Activated T-helper 1 cell treated with anti-CD3 and anti-CD28 coated beads, Interleukin-2, amount 50 U/mL, for 16 hours (primary cell): ENCODE measurements at places on chromosomes 7 and 10.

DNA sequence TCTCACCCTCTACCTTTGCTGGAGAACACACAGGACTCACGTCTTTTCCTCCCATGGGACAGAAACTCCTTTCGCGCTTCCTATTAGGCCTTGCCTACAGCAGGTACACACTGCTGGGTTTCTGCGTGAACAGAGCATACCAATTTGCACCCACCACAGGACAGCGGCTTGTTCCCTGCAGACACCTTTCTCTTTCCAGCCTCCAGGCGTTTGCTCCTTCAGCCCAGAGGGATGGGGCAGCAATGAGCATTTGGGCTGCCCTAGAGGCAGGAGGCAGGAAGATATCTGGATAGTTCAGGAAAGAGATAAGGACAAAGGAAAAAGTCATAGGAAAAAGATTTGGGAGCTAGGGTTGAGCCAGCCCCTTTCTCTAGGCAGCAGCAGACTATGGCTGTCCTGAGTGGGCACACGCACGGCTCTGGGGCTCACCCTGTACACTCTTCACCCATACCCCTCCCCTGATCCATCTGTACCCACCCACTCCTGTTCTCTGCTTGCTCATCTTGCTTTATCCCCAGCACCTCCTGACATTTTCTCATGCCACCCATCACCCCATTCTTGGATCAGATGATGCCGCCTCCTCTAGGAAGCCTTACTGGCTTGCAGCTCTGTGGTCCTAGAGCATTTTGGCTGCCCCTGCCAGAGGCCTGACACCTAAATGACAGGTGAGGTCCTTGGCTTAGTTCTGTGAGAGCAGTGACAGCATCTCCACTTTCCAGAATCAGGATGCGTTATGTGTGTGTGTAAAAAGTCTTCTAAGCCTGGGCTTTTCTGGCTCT is 40.7 kb upstream of the SPDYE3 start:
- no peak for DNase-seq

DNA sequence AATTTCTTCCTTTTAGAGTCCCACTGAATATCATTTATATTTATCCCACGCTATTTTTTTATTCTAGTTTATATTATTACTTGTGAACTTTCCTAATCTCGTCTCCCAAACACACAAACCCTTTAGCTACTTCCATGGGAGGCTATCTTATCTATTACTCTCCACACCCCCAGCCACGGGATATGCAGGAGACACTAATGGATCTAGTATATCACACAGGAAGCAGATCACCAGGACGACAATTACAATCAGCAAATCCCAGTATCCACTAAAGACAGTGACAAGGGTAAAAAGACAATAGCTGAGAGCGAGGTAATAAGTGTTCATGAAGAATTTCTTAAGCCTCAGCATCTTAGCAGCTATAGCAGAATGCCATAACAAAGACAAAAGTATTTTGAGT is 3.8 kb upstream of the AKR1E2 start:
- DNase-seq, result no peak

- DNase-seq, result no peak
Measured at GRCh38 chr10:4820804-4821401, 5.1 kb upstream of the AKR1E2 start.

- DNase-seq, result no peak
Measured at GRCh38 chr7:103592844-103593243, 146.8 kb upstream of the SLC26A5 start.

DNA sequence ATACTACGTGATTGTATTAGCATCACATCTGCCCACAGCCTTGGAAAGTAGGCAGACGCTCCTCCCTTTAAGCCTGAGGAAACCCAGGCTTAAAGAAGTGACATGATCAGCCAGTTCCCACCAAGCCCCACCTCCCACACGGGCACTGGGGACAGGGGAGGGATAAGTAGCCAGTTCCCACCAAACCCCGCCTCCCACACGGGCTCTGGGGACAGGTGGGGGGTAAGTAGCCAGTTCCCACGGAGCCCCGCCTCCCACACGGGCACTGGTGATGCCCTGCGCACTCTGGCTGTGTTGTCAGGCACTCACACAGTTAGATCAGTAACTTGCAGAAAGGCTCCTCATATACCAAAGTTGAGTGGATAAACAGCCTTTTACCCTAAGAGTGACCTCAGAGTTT is 606.8 kb downstream of the PTPRN2 start:
- DNase-seq, result no peak

GRCh38 chr7:70374772-70375533 is 757.0 kb upstream of the GALNT17 start:
- DNase-seq, result no peak

DNA sequence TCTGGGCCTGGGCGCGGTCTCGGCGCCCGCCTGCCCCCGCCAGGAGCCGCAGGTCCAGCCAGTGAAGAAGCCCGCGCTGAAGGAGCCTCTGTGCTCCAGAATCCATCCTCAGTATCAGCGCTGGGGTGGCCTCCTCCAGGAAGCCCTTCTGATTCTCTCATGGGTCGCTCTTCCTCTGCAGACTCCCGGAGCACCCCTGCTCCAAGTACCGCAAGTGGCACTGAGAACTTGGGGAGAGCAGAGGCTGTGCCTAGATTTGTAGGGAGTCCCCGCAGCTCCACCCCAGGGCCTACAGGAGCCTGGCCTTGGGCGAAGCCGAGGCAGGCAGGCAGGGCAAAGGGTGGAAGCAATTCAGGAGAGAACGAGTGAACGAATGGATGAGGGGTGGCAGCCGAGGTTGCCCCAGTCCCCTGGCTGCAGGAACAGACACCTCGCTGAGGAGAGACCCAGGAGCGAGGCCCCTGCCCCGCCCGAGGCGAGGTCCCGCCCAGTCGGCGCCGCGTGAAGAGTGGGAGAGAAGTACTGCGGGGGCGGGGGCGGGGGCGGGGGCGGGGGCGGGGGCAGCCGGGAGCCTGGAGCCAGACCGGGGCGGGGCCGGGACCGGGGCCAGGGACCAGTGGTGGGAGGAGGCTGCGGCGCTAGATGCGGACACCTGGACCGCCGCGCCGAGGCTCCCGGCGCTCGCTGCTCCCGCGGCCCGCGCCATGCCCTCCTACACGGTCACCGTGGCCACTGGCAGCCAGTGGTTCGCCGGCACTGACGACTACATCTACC is at the start of gene ALOX5:
TSS of gene ALOX5 (plus strand) at position 641 of the 774 bp plus-strand sequence. CDS start at position 705, 64 bp downstream.
- DNase-seq, result no peak

GRCh38 chr7:151694828-151695580 is 175.3 kb upstream of the RHEB start:
- no peak for DNase-seq

DNA sequence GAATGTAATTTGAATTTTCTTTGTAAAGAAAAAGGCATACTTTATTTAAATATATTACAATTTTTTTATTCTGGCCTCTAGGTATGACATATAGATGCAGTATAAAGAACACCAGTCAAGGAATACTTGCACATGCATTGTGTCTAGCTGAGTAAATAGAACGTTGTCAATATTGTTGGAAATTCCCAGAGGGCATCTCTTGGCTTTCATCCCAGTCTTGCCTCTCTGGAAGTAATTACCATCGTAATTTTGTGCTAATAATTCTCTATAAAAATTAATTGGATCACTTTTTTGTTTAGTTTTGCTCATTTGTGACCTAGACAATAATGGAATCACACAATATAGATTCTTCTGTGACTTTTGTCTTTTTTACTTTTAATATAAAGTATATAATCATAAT is 1052.3 kb upstream of the CELF2 start:
- no peak for DNase-seq

- DNase-seq, result no peak
Measured at GRCh38 chr7:2393706-2394105, 9.7 kb upstream of the CHST12 start.

- no peak for DNase-seq
Measured at GRCh38 chr7:144454256-144455039, 51.0 kb upstream of the NOBOX start.

GRCh38 chr7:155455776-155456737 is 1.9 kb upstream of the EN2 start:
- no peak for DNase-seq

DNA sequence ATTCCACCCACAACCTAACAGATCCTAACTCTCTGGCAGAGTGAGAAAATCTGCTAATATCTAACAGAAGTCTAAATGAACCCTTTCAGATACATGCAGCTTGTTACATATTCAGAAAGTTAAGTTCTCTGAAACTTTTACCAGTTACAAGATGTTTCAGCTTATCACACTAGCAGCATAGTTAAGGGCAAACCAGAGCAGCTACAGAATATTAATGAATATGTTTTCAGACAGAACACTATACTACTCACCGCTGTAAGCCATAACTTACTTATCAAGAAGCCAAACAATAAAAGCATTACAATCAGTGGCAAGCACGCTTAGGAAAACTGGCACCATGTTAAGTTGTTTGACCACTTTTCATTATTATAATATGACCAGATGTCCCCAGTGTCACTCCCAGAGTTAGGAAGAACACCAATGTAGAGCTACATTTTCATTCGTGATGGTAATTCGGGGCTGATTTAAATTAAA is 2.7 kb downstream of the ITGB1 start:
- DNase-seq, result no peak

DNA sequence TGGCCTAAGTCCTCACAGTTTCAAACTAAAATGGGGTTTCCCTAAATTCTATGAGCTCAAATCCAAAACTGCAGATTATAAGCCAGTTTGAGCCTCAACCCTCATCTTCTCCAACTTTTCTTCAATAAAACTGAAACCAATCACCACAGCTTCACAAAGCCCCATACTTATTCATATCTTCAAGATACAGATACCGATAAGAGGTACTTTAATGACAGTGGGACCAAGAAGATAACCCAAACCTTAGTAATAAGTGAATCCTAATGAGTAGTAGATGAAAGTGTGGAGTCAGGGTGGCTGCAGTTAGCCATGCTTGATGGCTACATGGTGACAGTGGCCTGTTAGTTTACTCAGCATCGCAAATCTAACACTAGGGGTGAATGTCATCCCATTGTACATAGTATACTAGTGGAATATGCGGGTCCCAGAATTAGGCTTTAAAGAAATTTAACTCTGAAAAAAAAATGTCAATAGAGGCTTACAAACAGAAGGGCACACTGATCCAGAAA is 395.8 kb upstream of the PHF14 start:
- no peak for DNase-seq

DNA sequence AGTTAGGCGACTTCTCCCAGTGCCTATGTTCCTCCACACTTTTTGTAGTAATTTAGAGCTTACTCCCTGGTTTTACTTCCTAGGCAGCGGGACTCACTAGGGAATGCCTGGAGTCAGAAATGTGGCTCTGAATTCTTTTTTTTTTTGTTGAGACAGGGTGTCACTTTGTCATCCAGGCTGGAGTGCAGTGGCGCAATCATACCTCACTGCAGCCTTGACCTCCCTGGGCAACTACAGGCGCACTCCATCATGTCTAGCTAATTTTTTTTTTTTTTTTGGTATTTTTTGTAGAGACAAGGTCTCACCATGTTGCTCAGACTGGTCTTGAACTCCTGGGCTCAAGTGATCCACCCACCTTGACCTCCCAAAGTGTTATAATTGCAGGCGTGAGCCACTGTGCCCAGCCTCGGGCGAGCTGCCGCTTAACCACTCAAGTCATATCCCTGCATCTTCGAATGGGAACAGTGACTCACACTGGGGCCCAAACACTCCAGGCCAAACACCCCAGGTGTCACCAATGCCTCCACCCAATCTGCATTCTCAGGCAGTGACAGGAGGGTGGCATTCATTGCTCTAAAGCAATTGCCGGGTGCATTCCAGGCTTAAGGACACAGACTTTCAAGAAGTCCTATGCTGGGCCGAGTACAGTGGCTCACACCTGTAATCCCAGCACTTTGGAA is 19.6 kb downstream of the RGS10 start:
- no peak for DNase-seq
